ENCODE measurements at places on chromosomes 11 and 22. TPM values are rescaled to one million over a fixed set of nuclear protein-coding genes. Genes with fewer than 3 reads are reported as not detected.

Gene SEPTIN3
- total RNA-seq, result 1.1 TPM

Gene PATE2
- total RNA-seq, result not detected

Gene SVIP
- total RNA-seq, result 5.8 TPM

Gene IGF2
- total RNA-seq, result 164 TPM

Gene TNKS1BP1
- total RNA-seq, result 189 TPM

- H3K36me3 ChIP-seq, result no peaks in the 10 kb centered on the region
- no peaks in the 10 kb centered on the region for H3K4me1 ChIP-seq
- DNase-seq, result no peak
- no peak overlapping the region for H3K4me3 ChIP-seq
Measured at GRCh38 chr11:120991830-120992686, 31.8 kb upstream of the TBCEL start.

- H3K4me1 ChIP-seq, result peaks cover 16% of the 10 kb centered on the region
- H3K27ac ChIP-seq, result no peak overlapping the region
- no peaks in the 10 kb centered on the region for H3K36me3 ChIP-seq
- H3K4me3 ChIP-seq, result no peak overlapping the region
- no peak for DNase-seq
Measured at GRCh38 chr11:126146454-126147192, 64.8 kb downstream of the RPUSD4 start.

DNA sequence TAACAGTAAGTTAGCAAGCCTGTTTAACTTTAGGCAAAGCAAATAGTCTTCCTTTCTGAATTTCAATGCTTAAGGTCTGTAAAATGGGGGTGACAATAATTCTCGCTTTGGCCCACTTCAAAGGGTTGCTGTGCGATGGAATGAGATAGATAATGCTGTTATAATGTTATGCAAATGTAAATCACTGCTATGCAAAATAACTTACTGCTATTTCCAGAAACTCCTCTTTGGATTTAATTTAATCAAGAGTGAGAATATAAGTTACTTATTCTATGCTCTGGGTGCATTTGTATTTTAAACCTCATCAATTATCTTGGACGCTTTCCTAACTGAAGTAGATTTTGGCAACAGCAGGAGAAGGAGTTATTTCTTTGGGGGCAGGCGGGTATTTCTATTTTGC lies 4.1 kb upstream of the SORL1 start:
- H3K27me3 ChIP-seq, result peaks cover 3% of the 10 kb centered on the region
- DNase-seq, result no peak
- no peak overlapping the region for H3K4me3 ChIP-seq
- peaks cover 19% of the 10 kb centered on the region for H3K4me1 ChIP-seq
- no peaks in the 10 kb centered on the region for H3K36me3 ChIP-seq
- no peak overlapping the region for H3K27ac ChIP-seq

DNA sequence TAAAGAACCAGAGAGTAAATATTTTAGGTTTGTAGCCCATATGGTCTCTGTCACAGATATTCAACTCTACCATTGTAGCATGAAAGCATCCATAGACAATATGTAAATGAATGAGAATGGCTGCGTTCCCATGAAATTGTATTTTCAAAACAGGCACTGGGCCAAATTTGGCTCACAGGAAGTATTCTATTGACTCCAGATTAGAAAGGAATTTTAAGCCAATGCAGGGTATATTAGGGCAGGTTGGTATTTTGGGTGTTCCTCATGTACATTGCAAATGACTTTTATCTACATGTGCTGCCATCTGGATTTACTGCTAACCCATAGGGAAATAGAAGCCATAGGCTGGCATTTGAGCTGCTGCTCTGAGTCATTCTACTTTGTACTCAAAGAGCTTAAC lies 35.1 kb upstream of the PDGFD start:
- no peak overlapping the region for H3K27ac ChIP-seq
- H3K4me3 ChIP-seq, result no peak overlapping the region
- no peaks in the 10 kb centered on the region for H3K27me3 ChIP-seq
- H3K36me3 ChIP-seq, result no peaks in the 10 kb centered on the region
- H3K4me1 ChIP-seq, result no peaks in the 10 kb centered on the region

GRCh38 chr22:40233886-40234285 lies 56.2 kb downstream of the TNRC6B start:
- DNase-seq, result no peak
- no peak overlapping the region for H3K4me3 ChIP-seq
- no peaks in the 10 kb centered on the region for H3K36me3 ChIP-seq
- H3K27me3 ChIP-seq, result no peaks in the 10 kb centered on the region
- H3K4me1 ChIP-seq, result peaks cover 35% of the 10 kb centered on the region
- H3K27ac ChIP-seq, result no peak overlapping the region

- no peak overlapping the region for H3K27ac ChIP-seq
- no peak for DNase-seq
- H3K4me1 ChIP-seq, result no peaks in the 10 kb centered on the region
Measured at GRCh38 chr11:125001079-125001778, 47.2 kb downstream of the CCDC15 start.

DNA sequence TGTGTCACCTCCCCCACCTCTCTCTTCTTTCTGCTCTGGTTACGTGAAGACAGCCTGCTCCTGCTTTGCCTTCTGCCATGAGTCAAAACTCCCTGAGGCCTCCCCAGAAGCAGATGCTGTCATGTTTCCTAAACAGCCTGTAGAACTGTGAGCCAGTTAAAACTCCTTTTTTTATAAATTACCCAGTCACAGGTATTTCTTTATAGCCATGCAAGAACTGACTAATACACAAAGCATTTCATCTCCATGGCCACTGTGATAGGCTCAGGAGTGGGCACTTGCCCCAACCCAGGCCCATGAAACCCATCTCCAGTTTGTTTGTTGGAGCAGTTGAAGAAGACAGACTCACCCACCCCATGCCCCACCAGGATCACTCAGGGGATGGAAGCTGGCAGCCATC lies 253.3 kb upstream of the ISX start:
- no peaks in the 10 kb centered on the region for H3K27me3 ChIP-seq
- H3K4me1 ChIP-seq, result no peaks in the 10 kb centered on the region
- H3K27ac ChIP-seq, result no peak overlapping the region

DNA sequence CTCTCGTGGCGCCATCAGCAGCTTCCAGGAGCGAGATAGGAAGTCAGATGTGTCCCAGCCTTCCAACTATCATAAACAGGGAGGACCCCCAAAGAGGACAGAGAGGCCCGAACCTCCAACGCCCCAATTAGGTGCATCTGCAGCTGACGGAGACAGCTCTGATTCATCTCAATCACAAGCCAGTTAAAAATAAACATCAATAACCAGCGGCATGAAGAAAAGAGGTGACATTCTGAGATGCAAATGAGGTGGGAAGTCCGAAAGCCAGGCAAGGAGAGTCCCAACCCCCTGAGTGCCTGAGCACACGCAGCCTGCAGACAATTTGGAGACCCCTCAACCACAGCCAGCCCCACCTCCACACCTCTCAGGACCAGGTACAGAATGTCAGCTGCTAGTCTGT lies 28.1 kb upstream of the IGSF9B start:
- H3K27me3 ChIP-seq, result peaks cover 11% of the 10 kb centered on the region
- no peak for DNase-seq
- no peaks in the 10 kb centered on the region for H3K36me3 ChIP-seq
- no peak overlapping the region for H3K27ac ChIP-seq
- H3K4me3 ChIP-seq, result no peak overlapping the region

DNA sequence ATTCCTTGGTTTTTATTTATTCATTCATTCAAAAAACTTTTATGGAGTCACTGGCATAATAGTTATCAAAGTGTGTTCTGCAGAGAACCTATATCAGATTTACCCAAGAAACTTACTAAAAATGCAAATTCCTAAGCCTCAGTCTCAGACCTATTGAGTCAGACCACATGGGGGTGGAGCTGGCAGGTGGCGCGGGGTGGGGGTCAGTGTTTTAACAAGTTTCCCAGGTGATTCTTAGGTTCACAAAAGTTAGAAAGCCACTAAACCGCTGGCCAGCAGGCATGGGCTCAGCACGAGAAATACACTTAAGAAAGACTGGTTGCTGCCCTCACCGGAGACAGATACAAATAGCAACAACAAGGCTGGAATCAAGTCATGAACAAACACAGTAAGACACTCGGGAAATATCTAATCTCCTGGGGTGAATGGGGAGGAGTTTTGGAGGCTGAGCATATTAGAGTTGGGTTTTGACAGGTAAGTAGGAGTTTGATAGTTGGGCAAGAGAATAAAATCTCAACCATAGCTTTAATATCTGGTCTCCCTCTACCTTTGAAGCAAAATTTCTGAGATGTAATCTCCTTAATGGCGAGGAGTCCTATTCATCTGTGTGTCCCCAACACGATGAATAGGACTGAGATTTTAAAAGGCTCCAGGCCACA lies 167.5 kb upstream of the NECTIN1 start:
- no peak overlapping the region for H3K27ac ChIP-seq
- H3K27me3 ChIP-seq, result no peaks in the 10 kb centered on the region

GRCh38 chr11:31509051-31509428 lies 382 bp downstream of the IMMP1L start:
- H3K4me3 ChIP-seq, result peak overlapping the region; percentile 93
- H3K36me3 ChIP-seq, result no peaks in the 10 kb centered on the region
- peaks cover 43% of the 10 kb centered on the region for H3K4me1 ChIP-seq
- peak overlapping the region; percentile 49 for H3K27ac ChIP-seq
- H3K27me3 ChIP-seq, result no peaks in the 10 kb centered on the region

DNA sequence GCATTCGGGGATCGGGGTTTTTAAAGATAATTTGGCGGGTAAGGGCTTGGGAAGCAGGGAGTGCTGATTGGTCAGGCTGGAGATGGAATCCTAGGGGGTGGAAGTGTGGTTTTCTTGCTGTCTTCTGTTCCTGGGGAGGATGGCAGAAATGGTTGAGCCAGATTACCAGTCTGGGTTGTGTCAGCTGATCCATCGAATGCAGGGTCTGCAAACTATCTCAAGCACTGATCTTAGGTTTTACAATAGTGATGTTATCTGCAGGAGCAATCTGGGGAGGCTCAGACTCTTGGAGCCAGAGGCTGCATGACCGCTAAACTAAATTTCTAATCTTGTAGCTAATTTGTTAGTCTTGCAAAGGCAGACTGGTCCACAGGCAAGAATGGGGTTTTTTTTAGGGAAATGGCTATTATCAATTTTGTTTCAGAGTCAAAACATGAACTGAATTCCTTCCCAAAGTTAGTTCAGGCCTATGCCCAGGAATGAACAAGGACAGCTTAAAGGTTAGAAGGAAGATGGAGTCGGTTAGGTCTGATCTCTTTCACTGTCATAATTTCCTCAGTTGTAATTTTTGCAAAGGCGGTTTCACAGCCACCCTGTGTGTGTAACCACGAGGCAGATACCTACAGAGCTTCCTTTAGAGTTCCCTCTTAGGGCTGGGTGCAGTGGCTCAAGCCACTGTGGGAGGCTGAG lies 10.2 kb downstream of the SCGB1A1 start:
- no peaks in the 10 kb centered on the region for H3K36me3 ChIP-seq
- no peak overlapping the region for H3K4me3 ChIP-seq
- H3K27me3 ChIP-seq, result no peaks in the 10 kb centered on the region
- DNase-seq, result no peak
- H3K4me1 ChIP-seq, result peaks cover 27% of the 10 kb centered on the region

DNA sequence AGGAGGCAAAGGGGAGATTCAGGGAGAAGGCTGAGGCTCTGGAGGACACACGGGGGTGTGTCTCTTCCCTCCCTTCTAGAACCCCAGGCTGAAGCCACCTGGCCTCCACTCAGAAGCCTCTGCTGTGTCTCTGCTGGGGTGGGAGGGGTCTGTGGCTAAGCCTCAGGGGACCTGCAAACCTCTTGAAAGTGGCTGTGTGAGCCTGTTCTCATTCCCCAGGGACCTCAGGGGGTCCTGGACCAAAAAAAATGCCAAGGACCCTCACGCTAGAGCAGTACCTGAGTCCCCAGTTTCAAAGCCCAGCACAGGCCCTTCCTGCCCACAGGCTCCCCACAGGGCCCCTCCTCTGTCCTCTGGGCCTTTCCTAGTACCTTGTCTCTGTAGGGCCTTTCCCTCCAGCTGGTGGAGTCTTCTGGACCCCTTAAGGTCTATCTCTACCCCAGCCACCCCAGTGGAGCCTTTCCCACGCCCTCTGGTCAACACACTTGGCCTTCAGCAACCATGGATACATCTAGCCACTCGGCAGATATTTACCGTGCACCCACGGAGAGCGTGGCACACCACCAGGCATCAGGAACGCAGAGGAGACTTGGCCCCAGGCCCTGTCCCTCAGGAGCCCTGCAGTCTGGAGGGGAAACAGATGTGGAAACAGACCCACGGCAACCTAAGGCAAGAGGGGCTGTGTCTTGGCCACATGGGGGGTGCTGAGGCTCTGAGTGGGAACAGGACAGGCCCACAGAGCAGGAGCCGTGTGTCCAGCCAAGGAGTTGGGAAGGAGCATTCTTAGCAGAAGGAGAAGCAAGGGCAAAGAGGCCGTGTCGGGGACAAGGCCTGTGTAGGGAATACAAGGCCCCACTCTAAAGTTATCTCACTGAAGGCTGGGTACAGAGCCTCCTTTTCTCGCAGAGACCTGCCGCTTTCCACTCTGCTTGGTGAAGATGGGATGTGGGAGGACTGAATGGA lies 18.5 kb downstream of the PLA2G6 start:
- no peaks in the 10 kb centered on the region for H3K27me3 ChIP-seq
- peaks cover 40% of the 10 kb centered on the region for H3K4me1 ChIP-seq
- no peak for DNase-seq
- H3K36me3 ChIP-seq, result peaks cover 2% of the 10 kb centered on the region
- H3K4me3 ChIP-seq, result no peak overlapping the region

- peaks cover 28% of the 10 kb centered on the region for H3K4me1 ChIP-seq
Measured at GRCh38 chr11:17004486-17005148, 9.6 kb downstream of the PLEKHA7 start.

Measured in stomach (tissue), 19 donors.